ENCODE measurements at places on chromosomes 7 and 10.

DNA sequence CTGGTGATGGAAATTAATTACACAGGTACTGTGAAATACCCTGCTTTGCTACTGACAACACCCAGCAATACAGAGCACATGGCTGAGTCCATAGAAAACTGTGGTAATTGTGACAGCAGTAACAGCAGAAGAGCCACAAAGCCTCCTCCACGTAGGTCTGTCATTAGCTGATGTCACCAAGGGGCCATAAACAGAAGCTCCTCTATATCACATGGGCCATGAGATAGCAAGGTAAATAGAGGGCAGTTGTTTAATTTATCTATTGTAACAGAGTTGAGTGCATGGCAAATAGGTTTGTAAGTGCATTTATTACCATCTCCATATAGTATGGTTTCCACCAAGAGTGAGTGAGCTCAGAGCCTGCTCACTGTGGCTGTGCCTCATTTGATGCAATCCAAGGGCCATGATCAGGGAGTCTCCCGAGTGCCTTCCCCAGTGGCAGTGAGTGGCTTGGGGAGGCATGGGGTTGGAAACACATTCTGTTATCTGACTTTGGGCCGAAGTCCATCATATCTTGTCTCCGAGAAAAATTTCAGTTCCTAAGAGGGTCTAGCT lies 281.2 kb downstream of the SKAP2 start:
- DNase-seq: no peak

GRCh38 chr7:51727441-51727840 lies 410.8 kb upstream of the COBL start:
- DNase-seq: no peak

GRCh38 chr10:110664483-110665420 lies 20.6 kb downstream of the RBM20 start:
- no peak for DNase-seq

DNA sequence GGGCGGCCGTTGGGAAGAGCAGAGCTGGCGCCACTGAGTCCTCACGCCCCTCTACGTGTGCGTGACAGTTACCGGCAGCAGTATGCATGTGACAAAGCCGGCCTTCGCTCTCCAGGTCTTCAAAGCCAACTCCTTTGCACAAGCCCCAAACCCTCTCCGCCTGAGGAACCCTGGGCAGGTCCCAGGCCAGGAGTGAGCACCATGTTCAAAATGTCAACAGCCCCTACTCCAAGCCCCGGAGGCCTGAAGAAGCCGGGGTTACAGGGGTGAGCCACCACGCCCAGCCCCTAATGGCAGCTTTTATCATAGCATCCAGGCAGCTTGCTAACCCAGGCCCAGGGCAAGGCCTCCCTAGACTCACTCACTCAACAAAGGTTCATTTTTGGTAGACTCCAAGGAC lies 70.8 kb downstream of the OAT start:
- no peak for DNase-seq

GRCh38 chr7:48741545-48741944 lies 182.8 kb upstream of the CDC14C start:
- no peak for DNase-seq

DNA sequence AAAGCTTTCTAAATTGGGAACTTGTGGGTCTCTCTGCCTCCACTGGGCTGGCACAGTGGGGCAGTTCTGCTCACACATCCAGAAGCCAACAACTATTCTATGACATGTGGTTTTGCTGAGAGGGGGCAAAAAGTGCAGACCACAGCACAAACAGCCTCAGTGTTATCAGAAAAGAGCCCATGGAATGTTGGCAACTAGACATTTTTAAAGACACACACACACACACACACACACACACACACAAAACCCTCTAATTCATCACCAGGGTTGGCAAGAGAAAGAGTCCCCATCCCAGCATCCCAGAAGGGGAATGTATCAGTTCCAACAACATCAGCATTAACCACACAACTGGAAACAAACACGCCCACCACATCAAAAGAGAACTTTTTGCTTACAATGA lies 117.1 kb downstream of the FGFR2 start:
- no peak for DNase-seq

GRCh38 chr7:152200395-152200794 lies 174.9 kb downstream of the GALNT11 start:
- no peak for DNase-seq

GRCh38 chr7:71326595-71326994 lies 194.7 kb downstream of the GALNT17 start:
- DNase-seq: no peak

- DNase-seq: no peak
Observed at GRCh38 chr10:58189269-58189668, 78.4 kb downstream of the IPMK start.

DNA sequence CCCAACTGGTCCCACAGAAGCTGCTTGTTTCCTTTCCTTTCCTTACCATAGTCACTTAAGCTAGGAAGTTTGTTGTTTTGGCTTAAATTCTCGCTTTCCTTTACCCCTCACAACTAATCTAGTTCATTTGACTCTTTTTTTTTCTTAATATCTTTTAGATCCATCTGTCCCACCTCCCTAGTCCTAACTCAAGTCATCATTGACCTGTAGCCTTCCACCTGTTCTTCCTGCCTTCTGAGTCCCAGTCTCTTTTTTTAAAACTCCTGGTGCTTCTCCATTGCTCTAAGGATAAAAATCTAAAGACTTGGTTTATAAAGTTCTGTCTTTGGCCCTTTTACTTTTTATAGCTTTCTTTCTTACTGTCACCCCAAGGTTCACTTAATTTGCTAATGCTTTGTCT lies 47.6 kb downstream of the RALA start:
- DNase-seq: no peak

- DNase-seq: no peak
Observed at GRCh38 chr7:133623721-133624120, 370.8 kb downstream of the EXOC4 start.

- DNase-seq: peak; percentile 96
Observed at GRCh38 chr10:110226543-110226925, 19.1 kb downstream of the MXI1 start.

DNA sequence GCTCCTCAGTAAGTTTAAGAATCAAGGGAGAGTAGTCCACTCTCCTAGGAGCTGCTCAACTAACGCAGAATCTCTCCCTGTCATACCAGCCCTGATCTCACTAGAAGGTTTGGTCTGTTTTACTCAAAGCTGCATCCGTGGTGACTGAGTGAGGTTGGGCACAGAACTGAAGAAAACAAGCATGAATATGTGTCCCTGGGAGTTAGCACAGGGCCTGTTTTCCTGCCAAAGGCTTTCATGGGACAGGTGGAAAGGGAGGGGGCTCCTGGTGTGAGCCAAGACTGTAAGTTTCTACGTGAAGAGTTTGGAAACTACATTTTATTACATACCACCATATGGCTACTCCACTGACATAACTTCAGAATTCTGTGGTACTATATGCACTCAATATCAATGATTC lies 705.9 kb downstream of the MAGI2 start:
- DNase-seq: no peak

- no peak for DNase-seq
Observed at GRCh38 chr10:130998642-130999041, 312.9 kb downstream of the TCERG1L start.

- no peak for DNase-seq
Observed at GRCh38 chr7:85508642-85509410, 322.0 kb upstream of the SEMA3D start.

Data from hindlimb muscle (tissue), 1 donor.